ENCODE measurements at places on chromosomes 5 and 9. TPM values are rescaled to one million over a fixed set of nuclear protein-coding genes. Genes with fewer than 3 reads are reported as not detected.

STING1 gene
- 0.26 TPM for total RNA-seq

C9orf152 gene
- total RNA-seq = not detected

PCDHAC1 gene
- total RNA-seq = 8.7 TPM

HMMR gene
- 37.9 TPM for total RNA-seq

PCDHAC2 gene
- total RNA-seq = 5.4 TPM

GRCh38 chr5:101531026-101531425 lies 627.9 kb upstream of the ST8SIA4 start:
- H3K4me1 ChIP-seq = peaks cover 2% of the 10 kb centered on the region
- no peak overlapping the region for H3K4me3 ChIP-seq
- peaks cover 11% of the 10 kb centered on the region for H3K36me3 ChIP-seq
- no peak overlapping the region for H3K27ac ChIP-seq
- no peaks in the 10 kb centered on the region for H3K27me3 ChIP-seq

DNA sequence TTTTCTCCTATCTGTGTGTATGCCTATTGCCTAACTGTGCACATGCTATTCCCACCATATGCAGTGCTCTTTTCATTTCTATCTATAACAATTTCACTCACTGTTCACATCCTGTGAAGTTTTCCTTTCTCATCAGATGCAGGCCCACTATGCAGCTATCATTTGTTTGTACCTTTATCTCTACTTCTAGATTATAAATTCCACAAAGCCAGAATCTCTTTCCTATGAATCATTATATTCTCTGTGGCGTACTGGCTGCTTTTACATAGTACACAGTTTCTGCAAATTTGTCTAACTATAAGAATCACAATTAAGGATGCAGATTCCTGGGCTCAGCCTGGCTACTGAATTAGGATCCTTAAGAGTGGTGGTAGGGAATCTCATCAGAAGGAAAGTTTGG lies 600.8 kb upstream of the ARRDC3 start:
- H3K4me1 ChIP-seq = peaks cover 2% of the 10 kb centered on the region
- H3K27me3 ChIP-seq = no peaks in the 10 kb centered on the region
- DNase-seq = no peak
- H3K36me3 ChIP-seq = no peaks in the 10 kb centered on the region

DNA sequence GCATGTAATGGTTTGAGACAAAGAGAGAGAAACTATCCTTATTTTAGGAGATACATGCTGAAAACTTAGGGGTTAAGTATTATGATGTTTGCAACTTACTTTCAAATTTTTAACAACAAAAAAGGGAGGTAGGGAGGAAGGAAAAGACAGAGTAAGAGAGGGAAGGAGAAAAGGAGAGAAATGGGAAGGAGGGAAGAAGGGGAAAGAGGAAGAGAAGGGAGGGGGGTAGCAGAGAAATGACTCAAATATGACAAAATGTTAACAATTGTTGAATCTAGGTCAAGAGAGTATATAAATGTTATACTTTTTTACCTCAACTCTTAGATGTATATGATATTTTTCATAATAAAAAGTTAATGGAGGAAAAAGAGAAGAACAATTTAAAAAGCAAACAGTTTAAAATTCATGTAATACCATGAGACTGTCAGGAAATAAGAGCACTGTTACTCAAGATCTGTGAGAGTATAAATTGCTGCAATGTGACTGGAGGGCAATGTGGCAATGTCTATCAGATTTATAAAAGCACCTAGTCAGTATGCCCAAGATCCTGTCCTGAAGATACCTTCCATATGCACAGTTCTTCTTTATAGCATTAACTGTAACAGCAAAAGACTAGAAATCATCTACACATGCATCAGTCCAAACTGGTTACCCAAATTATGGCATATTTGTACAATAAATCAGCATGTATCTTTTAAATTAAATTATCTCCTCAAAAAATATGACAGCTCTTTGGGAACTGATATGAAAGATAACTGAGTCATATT lies 16.3 kb downstream of the FBXW11 start:
- H3K36me3 ChIP-seq = peaks cover 38% of the 10 kb centered on the region
- DNase-seq = no peak
- no peaks in the 10 kb centered on the region for H3K27me3 ChIP-seq
- H3K27ac ChIP-seq = no peak overlapping the region

DNA sequence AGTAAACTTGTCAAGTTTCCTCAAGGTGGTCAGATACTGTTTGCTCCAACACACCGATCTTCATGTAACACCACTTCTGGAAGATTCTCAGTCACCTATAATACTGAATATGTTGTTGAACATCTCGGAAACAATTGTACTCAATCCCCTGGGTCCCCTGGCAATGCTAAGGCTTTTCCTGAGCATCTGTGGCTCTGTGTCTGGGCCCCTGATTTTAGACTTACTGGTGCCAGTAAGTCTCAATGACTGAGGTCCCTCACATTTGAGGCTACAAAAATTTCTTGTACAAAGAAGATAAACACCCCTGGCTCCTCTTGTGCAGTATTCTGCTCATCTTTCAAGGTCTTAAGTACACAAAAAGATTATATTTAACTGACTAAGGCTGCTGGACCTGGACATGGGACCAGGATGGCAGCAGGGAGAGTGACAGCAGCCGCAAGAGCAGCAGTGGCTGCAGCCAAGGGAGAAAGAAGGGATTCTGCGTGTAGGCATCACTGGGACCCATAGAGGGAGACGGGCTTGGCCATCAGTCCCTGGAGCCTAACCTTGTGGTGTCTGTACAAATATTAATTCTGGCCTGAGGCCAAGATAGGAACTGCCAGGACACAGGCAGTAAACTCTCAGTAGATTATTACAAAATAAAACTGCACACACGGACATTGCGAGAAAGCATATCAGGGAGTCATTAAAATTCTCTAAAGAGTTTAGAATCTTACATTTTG lies 49.0 kb upstream of the TNPO1 start:
- no peak overlapping the region for H3K4me3 ChIP-seq
- no peak overlapping the region for H3K27ac ChIP-seq
- H3K4me1 ChIP-seq = no peaks in the 10 kb centered on the region

DNA sequence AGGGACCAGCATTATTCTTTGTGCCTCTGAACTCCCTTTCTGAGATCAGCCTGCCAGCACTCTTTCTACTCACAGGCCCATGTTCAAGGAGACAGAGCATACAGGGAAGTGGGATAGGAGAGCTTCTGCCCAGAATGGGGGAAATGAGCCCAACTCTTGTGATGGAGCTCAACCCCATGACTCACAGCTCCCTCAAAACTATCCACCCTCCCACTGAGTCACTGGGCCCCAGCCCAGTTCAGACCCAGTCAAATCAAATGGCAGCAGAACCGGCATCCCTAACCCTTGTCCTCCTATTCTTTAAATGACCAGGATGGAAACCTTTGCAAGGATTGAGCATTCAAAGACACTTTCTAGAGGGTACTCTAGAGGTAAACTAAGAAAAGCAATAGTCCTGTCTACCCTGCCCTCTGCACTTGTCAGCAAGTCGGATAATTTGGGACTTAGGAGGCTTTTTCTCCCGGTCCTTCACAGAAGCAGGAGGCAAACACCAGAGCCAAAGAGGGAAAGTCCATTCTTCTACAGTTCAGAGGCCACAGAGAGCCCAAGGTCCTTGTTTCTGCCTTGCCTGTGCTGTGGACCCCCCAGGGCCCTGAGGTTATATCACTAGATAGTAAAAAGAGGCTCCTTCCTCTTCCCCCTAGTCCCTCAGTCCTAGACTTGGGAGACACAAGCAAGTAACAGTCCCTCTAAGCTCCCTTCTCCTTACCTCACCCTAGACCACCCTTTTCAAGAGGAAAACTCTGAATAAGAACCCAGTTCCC lies 3.2 kb downstream of the ATOSB start:
- H3K4me1 ChIP-seq = peaks cover 2% of the 10 kb centered on the region
- DNase-seq = no peak
- no peaks in the 10 kb centered on the region for H3K36me3 ChIP-seq
- no peaks in the 10 kb centered on the region for H3K27me3 ChIP-seq
- peak overlapping the region; percentile 81 for H3K4me3 ChIP-seq

DNA sequence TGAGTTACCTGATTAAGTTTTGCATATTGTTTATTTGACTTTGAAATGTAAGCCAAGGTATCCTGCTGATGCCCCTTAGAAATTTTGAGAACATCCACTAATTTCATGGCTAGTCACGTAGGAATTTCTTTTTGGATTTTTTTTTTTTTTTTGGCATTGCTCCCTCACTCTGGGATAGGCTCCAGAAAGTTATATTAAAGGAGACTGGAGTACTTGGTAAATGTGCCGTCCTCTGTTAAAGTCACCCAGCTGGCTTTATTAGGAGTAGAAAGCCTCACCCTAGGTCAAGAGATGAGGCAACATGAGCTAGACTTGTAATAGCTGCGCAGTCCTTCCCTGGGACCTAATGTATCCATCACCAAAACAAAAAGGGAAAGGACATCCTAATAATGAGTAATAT lies 3.1 kb downstream of the KCTD16 start:
- peaks cover 5% of the 10 kb centered on the region for H3K36me3 ChIP-seq
- no peaks in the 10 kb centered on the region for H3K4me1 ChIP-seq
- no peaks in the 10 kb centered on the region for H3K27me3 ChIP-seq
- DNase-seq = no peak
- no peak overlapping the region for H3K4me3 ChIP-seq
- no peak overlapping the region for H3K27ac ChIP-seq

DNA sequence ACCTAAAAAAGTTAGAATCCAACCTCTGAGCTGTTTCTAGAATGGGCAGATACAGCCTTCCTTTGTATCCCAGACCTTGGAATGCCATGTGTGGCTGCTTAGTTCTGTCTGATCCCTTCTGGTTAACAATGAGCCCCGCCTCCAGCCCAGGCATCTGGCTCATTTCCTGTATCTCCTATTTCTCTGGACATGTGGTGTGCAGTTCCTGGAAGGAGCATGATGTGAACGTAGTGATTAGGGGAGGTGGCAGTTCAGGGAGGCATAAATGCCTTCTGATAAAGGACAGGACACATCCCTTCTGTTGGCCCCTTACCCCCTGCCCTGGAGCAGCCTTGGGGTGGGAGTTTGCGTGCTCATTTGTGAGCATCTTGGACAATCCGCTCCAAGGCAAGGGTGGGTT lies 243.0 kb downstream of the ZSWIM6 start:
- no peak for DNase-seq
- H3K4me3 ChIP-seq = no peak overlapping the region
- H3K36me3 ChIP-seq = no peaks in the 10 kb centered on the region
- H3K27ac ChIP-seq = no peak overlapping the region
- no peaks in the 10 kb centered on the region for H3K27me3 ChIP-seq

DNA sequence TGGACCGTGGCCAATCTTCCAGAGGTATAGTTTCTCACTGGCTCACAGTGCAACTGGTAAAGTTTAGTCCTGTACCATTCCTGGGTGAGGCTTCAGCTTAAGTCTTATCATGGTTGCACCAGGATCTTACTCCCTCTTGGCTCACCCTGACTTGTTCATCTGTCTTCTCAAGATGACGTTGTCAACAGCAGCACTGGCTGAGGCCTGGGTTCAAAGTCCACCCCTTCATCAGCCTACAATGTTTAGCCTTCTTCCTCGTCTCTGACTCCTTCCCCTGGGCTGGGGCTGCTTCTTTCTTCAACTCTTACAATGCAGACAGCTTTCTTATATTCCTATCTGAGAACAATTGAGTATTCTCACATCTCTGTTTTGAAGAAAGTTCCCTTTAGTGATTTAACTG lies 311.1 kb upstream of the CLINT1 start:
- no peak overlapping the region for H3K4me3 ChIP-seq
- H3K36me3 ChIP-seq = no peaks in the 10 kb centered on the region
- no peaks in the 10 kb centered on the region for H3K4me1 ChIP-seq
- no peaks in the 10 kb centered on the region for H3K27me3 ChIP-seq

GRCh38 chr5:147671365-147671764 lies 111.2 kb downstream of the JAKMIP2 start:
- no peak for DNase-seq
- H3K27me3 ChIP-seq = no peaks in the 10 kb centered on the region
- H3K4me1 ChIP-seq = no peaks in the 10 kb centered on the region
- no peak overlapping the region for H3K27ac ChIP-seq
- peaks cover 16% of the 10 kb centered on the region for H3K36me3 ChIP-seq

DNA sequence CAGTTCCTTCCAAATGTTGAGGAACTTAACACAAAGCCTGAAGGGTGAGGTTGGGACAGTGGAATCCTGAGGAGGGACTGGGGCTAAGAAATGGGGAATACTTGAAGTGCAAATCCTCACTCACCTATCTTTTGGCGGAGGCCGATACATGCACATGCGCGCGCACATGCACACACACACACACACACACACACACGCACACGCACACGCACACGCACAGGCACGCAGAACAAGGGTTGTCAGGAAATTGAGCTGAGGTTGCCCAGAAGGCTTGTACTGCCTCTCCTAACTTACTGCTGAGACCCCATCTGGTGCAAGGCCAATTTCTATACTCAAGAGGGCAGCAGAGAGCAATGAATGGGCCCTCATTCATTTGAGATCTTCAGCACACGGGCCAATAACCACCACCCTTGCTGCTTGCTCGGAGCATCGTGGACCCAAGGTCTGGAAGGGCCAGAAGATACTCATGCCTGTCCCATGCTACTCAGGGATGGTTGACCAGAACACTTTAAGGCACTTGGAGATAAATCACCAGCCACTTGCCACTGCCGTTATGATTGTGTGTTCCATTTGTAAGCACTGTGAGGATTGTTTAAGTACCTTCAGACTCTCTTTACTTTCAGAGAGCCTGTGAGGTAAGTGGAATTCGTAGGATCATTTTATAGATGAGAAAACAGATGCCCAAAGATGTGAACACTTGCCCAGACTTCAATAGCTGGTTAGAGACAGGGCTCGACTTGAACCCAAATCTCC lies 21.5 kb downstream of the BTF3 start:
- no peaks in the 10 kb centered on the region for H3K27me3 ChIP-seq
- no peaks in the 10 kb centered on the region for H3K4me1 ChIP-seq
- H3K4me3 ChIP-seq = peak overlapping the region; percentile 19
- DNase-seq = peak; percentile 88
- H3K27ac ChIP-seq = no peak overlapping the region
- H3K36me3 ChIP-seq = no peaks in the 10 kb centered on the region

DNA sequence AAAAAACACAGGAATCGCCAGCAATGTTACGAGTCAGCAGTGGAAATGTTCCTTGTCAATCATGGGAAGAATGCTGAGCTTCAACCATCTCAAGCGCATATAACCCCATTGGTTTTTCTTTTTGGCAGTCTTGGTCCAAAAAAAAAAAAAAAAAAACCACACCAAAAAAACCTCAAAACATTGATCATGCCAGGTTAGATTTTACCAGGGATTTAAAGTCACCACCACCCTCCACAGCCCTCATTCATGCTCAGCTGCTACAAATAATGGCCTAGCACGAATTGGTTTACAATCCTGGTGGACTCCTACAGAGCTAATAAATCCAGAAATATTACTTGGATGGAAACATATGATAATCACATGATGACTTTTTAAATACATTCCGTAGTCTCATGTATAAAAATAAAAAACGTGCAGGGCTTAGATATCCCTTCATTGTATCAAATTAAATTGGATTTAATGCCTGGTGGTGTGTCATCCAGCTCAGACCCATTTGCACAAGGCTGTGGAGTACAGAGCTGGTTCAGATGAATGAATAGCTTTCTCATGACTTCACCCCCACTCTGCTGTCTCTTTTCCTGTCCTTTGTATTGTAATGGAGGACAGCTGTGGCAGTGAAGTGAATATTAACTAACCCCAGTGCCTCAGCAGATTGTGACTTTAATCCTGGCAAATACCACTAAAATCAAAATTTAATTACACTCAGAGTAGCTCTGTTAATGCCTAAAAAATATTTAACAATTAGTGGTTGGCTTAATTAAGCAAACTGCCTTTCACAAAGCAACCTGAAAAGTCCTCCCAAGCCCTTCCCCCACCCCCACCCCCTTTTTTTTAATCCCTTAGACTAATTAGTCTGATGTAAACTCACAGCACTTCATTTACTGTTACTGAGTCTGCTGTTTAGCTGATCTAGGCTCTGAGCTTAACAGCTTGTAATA lies 626.5 kb upstream of the ZNF608 start:
- H3K4me3 ChIP-seq = no peak overlapping the region
- peak; percentile 38 for DNase-seq
- peaks cover 10% of the 10 kb centered on the region for H3K4me1 ChIP-seq
- H3K27me3 ChIP-seq = no peaks in the 10 kb centered on the region
- peak overlapping the region; percentile 36 for H3K27ac ChIP-seq
